GM18507 (cell line): ENCODE measurements at places on chromosomes 6 and 20.

DNA sequence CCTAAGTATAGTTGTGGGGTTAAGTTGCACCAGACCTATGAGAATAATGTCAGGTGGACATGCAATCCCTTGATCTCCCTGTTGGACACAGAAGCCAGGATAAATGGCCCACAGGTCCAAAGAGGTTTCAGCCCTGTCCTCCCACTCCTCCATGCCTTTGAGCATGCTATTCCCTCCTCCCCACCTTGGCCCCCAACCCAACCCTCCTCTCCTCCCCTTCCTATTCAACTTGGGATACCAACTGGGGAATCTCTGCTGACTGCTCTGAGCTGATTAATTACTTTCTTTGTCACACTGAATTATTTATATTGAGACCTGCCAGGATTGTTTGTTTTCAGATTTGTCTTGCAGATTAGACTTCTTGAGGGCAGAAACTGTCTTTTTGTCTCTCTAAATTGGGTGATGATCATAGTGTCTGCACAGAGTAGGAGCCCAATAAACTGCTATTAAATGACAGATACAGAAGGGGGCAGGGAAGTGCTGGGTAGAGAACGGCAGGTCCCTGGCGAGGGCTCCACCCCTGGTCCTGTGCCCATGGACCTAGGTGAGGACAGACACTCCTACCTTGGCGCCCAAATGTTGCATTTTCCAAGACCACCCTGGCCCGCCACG, 120.9 kb downstream of the UNC5CL start:
- DNase-seq: no peak

GRCh38 chr6:47722194-47722593, 23.8 kb downstream of the ADGRF4 start:
- no peak for DNase-seq

- DNase-seq: no peak
Observed at GRCh38 chr6:160899671-160900430, 91.7 kb upstream of the MAP3K4 start.

GRCh38 chr6:51472745-51473487, 614.5 kb downstream of the PKHD1 start:
- DNase-seq: no peak

GRCh38 chr6:155962276-155962675, 506.6 kb upstream of the NOX3 start:
- DNase-seq: no peak

DNA sequence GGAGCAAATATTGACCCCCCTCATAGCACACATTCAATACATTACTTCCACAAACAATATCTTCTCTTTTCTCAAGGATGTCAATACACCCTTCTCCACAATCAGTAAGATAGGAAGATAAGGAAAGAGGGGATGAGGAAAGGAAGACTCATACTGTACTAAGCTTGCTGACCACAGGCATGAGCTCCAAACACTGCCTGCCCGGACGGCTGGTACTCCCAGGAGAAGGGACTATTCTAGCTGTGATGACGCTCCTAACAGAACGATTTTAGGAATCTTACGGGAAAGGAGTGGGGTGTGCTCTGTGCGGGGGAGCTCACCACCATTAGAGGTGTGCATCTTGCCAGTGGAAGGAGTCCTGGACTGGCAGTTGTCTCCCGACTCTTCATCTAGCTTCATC, 3.9 kb upstream of the CCN6 start:
- DNase-seq: no peak

GRCh38 chr6:14889188-14889587, 356.7 kb upstream of the JARID2 start:
- no peak for DNase-seq

DNA sequence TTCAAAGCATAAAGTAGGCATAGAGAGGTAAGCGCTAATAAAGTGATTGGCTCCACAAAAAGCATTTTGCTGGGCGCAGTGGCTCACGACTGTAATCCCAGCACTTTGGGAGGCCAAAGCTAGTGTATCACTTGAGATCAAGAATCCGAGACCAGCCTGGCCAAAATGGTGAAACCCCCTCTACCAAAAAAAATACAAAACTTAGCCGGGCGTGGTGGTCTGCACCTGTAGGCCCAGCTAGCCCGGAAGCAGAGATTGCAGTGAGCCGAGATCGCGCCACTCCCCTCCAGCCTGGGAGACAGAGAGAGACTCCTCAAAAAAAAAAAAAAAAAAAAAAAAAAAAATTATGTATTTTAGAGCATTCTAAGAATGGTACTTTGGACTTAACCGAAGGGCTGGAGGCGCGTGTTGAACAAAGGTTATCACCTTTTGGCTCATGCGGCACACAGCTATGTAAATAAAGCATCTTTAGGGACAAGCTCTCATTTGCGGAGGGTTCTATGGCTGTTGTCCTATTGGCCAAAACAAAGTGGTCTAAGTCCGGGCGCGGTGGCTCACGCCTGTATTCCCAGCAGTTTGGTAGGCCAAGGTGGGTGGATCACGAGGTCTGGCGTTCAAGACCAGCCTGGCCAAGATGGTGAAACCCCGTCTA, 17.4 kb downstream of the HFE start:
- DNase-seq: no peak

DNA sequence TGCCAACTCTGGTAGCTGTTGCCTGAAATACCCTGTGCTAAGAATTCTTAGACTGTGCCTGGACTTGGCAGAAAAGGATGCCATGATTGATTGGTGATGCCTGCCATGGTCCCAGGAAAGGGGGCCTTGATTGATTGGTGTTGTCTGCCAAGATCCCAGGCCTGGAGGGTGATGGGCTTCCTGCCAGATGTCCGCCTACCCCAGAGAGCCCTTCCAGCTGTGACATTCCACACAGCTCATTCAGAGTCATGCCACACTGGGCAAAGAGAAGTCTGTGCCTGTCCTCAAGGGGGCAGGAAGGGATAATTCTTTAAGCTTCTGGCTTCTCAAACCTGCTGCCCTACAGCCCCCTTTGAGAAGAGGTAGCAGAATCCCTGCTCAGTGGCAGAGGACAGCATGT, 24.6 kb downstream of the RIMS4 start:
- no peak for DNase-seq
